Esophagus mucosa (tissue), 1 donor: ENCODE measurements at places on chromosomes 3 and 15. TPM values are rescaled to one million over a fixed set of nuclear protein-coding genes. Genes with fewer than 3 reads are reported as not detected.

The SLC6A1 gene
- 6.3 TPM for total RNA-seq

The WNT5A gene
- total RNA-seq: 17.7 TPM

The SH2D7 gene
- total RNA-seq: not detected

The VIPR1 gene
- total RNA-seq: 3.9 TPM

The STRIT1 gene
- total RNA-seq: not detected
